ENCODE measurements at places on chromosomes 12 and 14.
A peak's percentile ranks its signal among the peaks of the same experiment; 100 is the strongest.

DNA sequence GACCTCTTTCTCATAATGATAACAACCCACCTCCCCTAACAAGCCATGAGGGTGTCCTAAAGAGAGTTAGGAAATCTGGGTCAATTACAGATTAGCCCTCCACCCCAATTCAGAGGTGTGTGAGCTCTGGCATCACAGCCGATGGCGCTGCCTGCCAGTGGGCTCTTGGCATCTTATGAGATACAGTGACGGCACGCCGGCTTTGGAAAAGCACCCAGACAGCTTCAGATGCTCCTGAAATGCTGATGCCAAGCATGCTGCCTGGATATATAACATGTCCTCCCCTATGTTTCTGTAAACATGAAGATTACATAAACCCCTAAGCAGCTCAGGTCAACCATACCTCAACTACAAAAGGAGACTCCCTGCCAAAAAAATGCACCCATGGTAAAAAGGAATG, 152.6 kb downstream of the TTC7B start:
- DNase-seq: no peak

- no peak for DNase-seq
Observed at GRCh38 chr12:131128556-131128955, 174.8 kb downstream of the ADGRD1 start.

- DNase-seq: no peak
Observed at GRCh38 chr14:94654071-94654861, 42.1 kb downstream of the SERPINA3 start.

DNA sequence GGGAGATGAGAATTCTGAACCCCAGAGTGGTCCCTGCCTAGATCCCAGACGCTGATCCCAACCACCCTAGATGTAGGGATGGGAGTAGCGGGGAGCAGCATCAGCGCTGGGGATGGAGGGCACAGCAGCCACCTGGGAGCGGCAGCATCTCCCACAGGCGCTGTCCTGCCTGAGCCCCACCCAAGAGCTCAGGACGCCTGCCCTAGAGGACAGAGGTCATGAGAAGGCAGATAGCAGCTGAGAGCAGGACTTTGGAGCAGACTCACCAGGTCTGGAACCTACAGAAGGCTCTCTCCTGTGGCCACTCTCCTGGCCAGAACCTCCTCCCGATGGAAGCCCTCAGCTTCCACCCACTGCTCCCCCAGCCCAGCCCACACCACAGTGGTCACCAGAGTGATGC, 7.2 kb downstream of the CCDC85C start:
- DNase-seq: no peak

DNA sequence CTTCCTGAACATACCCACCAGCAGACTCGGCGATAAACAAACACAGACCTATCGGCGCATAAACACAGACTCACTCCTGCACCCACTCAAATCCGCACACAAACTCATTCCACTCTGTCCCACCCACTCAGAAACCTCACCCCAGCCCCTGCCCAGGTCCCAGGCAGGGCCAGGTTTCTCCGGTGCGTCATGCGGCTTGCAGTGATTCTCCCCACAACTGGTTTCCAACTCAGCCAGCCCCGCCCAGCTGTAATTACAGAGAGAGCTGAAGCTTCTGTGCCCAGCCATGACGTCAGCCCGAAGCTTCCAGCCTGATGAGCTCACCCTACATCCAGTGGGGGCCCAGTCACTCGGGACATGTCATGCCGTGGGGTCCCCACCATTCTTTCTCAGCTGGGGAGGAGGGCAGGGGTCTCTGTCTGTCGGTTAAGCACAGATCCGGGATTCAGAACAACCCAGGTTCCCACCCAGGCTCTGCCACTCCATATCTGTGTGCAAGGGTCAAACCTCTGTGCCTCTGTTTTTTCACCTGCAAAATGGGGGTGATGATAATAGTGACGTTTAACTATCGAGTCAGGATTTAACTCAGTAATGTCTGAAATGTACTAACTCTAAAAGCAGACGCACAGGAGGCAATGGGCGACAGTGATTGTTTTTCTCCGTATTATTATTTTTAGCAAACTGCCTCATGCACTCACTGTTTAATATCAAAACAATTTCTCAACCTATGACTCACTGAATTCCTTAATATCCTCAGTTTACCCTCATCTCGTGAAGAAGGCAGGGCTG, 2.3 kb upstream of the HSPB8 start:
- no peak for DNase-seq

GRCh38 chr12:59677857-59678256, 82.0 kb downstream of the SLC16A7 start:
- no peak for DNase-seq

DNA sequence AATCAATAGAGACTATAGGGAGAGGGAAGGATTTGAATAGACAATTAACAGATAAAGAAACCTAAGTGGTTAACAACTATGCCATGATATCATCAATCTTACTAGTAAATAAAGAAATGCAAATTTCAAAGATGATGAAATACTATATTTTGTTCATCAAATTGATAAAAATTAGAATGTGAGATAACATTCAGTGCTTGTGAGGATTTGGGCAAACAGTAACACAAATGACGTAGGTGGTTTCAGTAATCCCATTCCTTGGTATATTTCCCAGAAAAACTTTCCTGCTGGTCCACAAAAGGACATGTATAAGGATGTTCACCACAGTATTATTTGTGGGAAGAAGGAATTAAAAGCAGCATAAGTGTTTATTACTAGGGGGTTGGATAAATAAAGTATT, 136.0 kb downstream of the ERC1 start:
- no peak for DNase-seq

DNA sequence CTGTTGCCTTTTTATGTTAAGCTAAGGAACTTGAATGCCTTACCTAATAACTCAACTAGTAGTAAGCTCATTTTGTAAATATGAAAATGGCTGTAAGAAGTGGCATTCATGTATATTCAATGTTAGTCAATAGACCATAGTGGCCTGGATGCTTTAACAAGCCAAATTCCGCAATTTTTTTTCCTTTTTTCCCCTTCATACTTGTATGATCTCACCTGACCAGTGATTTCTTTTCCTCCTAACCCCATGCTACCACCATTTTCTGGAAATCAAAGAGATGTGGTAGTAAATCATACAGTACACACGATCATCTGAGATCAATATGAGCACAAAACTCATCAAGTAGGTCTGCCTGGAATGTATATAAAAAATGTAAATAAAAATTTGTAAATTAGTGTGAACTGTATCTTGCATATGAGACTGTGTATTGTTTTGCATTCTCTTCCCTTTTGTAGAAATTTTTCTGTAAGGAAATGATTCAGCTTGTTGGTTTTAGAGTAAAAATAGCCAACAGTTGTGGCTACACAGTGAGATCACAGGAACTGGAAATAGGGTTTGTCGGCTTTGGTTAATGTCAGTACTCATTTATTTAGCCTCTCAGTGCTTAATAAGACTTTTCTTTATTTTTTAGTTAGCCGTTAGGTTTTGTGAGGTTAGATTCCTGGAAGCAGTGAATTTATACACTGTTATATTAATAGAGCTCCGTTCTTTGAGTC, 62.5 kb downstream of the ETNK1 start:
- no peak for DNase-seq

DNA sequence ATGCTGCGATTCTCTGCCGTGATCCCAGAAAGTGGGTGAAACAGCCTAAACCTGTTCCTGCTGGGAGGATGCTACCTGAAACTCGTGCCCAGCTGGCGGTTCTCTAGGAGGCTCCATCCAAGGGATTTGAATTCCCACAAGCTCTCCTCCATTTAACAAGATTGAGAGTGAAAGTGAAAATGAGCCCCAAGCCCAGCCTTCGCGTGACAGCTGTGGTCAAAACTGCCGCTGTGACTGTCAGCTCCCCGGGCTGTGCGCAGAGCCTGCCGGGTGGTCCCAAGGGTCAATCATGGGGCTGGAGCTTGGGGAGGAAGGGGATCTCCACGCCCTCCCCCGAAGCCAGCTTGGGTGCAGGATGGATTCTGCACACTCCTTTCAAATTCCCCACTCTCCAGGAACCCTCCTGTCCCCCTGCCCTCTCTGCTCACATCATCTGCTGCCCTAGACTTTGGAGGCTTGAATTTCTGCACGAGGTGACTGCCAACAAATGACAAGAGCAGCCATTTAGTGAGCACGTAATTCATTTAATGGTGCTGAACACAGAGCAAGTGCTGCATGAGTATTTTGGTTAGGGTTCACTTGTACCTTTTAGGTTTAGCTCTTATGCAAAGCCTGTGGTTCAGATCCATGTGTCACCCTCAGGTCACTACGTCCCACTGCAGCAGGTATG, 5.3 kb downstream of the ASB2 start:
- peak; percentile 60 for DNase-seq

- no peak for DNase-seq
Observed at GRCh38 chr14:104977008-104977680, 1.0 kb downstream of the AHNAK2 start.

- DNase-seq: no peak
Observed at GRCh38 chr14:98070536-98070935, 1201.5 kb downstream of the BCL11B start.

- no peak for DNase-seq
Observed at GRCh38 chr14:85464135-85464895, 65.6 kb upstream of the FLRT2 start.

DNA sequence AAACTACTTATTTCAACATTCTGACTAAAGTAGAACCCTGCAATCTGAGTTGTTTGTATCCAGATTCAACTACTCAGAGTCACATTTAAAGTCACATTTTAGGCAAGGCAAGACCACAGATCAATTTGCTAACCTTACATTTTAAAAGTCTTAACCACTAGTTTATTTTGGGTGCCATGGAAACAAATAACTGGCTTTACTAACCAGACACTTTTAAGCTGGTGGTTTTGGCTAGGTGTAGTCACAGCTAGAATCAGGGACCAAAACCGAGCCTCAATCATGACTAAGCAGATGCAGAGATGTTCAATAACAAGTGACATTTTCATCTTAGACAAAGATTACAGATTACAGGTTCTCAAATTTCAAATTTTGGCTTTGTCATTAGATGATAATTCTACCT, 115.3 kb downstream of the PDE6H start:
- DNase-seq: no peak

GRCh38 chr14:71388862-71389261, 481.6 kb downstream of the PCNX1 start:
- no peak for DNase-seq
